ENCODE measurements at places on chromosomes 12 and 14.

DNA sequence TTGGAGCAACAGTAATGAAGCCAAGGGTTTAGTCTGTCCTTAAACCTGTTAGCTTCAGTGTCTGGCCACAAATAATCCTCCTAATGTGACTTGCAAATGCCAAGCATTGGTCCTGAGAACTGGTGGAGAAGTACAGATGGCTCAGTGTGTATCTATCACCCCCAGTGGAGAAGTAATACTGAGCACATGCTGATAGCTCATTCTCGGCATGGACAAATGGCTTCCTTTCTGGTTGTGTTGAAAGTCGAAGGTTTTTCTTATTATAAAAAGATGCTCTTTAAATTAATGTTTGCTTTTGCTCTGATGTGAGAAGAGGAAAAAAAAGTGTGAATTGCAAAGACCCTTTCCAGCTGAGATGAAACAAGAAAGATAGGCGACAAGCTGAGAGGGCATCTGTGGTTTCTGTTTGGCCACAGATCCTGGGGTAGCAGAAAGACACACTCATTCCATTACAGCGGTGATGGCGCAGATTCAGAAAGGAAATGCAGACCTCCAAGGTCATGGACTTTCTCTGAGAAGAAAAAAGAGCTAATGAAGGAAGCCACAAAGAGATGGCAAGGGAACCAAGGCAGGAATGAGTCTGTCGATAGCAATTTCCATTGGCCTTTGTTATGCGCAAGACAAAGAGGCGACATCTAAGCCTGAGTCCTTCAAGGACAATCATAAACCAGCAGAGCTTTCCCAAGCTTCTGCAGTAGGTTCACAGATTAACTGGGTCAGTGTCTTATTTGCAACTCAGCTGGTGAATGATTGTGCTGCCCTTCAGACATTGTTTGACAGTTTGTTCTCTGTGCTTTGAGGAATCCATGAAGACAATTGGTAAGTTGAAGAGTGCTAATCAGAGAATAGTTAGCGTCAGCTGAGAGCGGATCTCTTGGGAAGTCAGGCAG lies 155.5 kb upstream of the RGS6 start:
- no peak for DNase-seq

DNA sequence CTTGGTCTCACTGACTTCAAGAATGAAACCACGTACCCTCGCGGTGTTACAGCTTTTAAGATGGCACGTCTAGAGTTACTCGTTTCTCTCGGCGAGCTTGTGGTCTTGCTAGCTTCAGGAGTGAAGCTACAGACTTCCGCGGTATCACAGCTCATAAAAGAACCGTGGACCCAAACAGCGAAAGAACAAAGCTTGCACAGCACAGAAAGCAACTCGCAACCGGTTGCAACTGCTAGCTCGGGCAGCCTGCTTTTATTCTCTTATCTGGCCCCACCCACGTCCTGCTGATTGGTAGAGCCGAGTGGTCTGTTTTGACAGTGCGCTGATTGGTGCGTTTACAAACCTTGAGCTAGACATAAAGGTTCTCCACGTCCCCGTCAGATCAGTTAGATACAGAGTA lies 4.2 kb upstream of the CLEC4C start:
- no peak for DNase-seq

DNA sequence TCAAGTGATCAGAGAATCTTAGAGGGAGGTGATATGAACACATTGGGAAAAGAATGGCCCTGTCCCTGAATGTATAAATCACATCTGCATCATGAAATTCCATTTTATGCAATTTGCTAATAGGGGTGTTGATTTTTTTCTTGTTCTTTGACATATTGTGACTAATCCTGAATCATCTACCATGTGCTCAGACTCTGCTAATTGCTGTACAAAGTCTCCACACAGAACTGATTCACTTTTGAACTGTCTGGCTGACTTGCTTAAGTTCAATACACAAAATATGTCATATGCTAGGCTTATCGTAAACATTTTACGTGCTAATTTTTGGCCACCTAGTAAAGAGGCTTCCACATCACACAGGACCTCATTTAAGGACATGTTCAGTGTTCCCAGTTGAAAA lies 2.6 kb downstream of the TMEM132D start:
- no peak for DNase-seq

DNA sequence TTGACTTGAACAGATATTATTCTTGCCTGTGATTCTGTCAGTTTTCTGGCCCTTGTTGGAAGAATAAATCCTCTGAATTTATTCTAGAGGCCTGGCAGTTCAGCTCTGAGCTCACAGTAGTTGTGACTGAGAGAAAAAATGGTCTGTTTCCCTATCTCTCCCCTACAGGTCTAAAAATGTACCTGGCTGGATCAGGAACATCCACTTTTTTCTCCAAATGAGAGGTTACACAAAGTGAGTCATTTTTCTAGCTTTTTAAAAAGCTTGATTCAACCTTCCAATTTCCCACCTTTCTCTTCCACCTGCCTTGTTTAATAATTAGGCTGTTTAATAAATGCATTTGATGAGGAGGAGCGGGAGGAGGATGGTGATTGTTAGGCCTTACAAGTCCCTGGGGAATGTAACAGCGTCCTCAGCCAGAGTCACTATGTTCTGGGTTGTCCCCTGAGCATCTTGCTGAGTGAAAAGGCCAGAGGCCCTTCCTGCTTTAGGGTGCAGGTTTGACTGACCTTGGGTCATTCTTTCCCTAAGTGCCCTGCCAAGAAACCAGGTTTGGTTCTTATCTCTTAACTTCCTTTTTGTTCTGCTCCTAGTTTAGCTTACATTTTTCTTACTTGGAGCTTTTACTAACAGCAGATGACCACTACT lies 91.7 kb upstream of the FUT8 start:
- no peak for DNase-seq

- DNase-seq = no peak
These were observed 36.5 kb upstream of the SSTR1 start for GRCh38 chr14:38171197-38171596.

DNA sequence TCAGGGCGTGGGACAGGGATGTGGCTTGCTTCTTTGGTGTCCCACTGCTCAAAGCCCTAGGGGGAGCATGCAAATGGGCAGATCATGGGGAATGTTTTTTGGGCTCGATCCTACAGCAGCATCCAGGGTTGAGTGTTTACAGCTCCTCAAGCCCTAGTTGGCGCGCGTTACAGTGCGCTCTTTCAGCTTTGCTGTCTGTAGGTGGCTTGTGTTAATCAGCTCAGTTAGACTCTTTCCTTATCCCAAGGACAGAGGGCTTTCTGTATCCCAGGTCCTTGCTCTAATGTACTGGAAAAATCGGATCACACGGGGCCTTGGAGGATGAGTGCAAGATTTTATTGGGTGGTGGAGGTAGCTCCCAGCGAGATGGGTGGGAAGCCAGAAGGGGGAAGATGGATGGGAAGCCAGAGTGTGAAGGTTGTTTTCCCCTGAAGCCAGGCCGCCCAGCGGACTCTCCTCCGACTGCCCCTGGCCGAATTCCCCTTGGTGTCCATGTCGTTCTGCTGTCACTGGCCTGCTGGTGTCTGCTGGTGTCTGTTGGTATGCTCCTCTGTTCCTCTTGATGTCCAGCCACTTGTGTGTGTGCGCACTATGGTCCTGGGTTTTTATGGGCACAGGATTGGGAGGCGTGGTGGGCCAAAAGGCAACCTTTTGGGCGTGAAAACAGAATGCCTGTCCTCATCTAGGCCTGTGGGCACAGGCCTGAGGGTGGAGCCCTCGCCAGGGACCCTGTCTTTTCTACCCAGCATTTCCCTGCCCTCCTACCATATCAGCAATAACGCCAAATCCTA lies 10.7 kb upstream of the TXNRD1 start:
- DNase-seq = no peak

DNA sequence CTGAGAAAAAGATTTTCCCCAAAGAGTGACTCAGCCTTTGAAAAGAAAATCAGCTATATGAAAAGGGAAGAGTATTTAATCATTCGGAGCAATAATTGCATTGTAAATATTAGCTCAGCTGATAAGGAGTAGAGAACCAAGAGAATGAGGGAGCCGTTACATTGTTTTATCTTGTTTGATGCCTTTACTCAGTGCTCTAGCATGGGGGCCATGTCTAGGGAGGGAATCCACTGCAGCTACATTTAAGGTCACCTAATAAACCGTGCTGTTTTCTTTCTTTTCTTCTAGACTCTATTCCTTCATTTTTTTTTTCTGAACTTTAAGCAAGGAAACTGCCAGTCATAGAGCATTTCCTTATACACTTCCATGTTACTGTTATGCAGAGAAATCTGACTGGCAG lies 447.0 kb downstream of the DIO2 start:
- DNase-seq = no peak

GRCh38 chr12:71752891-71753290 lies 1.8 kb upstream of the RAB21 start:
- DNase-seq = no peak

DNA sequence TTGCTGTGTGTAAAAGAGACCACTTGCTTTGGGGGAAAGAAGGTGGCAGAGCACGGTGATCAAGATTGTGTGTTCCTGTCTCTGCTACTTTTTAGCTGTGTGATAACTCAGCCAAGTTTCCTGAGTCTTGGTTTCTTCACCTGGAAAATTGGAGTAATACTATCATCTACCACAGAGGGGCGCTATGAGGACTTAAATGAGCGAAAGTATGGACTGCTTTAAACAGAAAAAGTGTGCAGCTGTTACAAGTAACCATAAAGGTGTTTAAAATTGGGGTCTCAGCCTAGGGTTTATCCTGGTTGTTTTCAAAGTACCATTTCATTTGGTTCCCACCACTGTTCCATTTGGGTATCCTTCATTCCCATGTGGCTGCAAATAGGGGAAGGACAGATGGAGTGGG lies 65.9 kb upstream of the WSCD2 start:
- DNase-seq = no peak

- DNase-seq = no peak
These were observed 247.3 kb downstream of the LRIG3 start for GRCh38 chr12:58673021-58673420.

GRCh38 chr14:102187044-102187443 lies 47.3 kb downstream of the WDR20 start:
- DNase-seq = no peak

- DNase-seq = no peak
These were observed 32.5 kb downstream of the PPFIA2 start for GRCh38 chr12:81726634-81727033.

DNA sequence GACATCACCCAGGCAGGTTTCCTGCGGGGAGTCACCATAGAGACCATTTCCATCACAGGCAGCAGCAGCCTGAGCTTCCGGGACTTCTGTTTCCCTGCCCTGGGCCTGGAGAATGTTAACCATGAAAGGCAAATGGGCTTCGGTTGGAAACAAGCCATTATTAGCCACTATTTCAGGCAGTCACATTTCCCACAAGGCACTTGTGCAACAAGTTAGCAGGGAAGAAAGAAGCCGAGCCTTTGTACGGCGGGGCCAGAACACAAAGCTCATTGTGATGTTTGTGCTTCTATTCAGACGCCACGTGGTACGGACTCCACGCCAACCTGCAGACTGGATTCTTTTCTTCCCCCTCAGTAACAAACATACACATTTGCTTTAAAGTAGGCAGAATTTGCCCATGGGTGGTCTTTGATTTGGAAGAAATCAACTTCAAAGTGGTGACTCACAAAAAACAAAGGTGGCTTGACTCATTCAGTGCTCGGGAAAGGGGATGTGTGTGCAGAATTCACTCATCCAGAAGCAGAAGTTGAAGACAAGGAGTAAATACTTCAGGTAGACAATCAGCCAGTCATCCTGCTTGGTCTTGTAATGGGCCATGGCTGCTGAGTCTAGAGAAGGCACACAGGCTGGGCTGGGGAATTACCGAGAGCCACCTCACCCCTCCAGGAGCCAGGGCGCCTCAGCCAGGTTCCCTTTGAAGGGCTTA lies 154.2 kb upstream of the PRMT8 start:
- no peak for DNase-seq

- no peak for DNase-seq
These were observed 58.0 kb upstream of the CDKN3 start for GRCh38 chr14:54338696-54339317.

GRCh38 chr12:41108032-41108431 lies 80.1 kb upstream of the PDZRN4 start:
- no peak for DNase-seq

- no peak for DNase-seq
These were observed 680.3 kb downstream of the MED13L start for GRCh38 chr12:115597157-115597712.

DNA sequence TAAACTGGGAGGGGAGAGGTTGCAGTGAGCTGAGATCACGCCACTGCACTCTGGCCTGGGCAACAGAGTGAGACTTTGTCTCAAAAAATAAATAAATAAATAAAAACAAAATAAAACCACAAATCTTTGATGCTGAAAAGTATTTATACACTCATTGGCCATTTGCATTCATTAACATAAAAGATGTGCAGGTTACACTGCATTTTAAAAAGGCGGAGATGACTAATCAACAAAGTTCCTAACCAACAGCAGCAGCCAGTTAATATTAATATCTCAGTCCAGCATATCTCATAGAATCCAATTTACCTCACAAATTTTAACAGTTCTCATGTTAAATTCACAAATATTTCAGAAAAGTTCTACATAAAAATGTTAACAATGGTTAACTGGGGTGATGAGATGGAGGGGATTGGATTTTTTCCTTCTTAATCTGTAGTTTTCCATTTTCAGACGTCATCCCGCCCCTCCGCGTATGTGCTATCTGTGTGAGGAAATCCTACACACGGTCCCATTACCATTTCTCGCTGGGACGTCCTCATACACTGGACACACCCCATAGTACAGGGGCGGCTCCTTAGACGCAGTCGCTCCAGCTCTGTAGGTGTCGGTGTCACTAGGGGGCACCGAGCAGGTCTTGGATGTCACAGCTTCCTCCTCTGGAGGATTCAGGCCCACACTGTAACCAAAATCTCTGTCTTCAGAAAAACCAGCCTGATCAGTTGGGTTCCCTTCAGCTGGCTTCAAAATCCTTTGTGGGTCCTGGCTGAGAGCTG lies 7.3 kb downstream of the ANKLE2 start:
- DNase-seq = no peak

DNA sequence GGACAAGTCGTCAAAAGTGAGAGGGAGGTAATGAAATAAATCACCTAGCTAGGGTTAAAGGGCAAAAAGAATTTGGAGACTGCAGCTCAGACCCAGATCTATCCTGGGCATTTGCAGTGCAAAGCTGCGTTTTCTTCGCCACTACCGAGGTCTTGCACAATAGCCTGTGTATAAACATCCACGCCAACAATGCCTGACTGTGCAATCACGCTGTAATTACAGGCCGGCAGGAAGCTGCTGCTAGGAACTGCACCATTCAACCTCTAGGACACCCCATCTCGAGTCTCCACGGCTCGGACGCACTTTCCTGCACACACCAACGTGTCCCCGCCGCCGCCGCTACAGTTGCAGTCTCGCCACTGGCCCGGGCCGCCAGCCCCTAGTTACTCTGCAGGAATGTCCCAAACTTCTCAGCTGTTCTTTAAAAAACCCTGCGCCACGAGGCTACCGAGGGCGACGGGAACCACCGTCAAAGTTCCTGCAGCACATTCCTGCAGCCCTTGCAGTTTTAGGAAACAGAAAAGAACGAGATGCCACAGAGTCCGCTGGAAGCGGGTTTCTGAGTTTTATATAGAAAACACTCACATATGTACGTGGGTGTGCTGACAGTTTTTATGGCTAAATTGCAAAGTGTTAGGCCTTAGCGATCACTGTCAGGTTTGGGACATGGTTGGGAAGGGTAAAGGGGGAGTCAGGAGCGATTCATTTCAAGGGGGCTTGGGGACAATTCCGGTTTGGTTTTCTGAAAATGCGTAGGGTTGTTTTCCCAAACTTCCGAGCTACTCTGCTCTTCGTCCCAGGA lies 65.6 kb upstream of the PTGR2 start:
- DNase-seq = no peak

GRCh38 chr12:109949089-109949488 lies 47.1 kb downstream of the GIT2 start:
- DNase-seq = no peak

Measured in stimulated activated CD8-positive, alpha-beta memory T cell treated with anti-CD3 and anti-CD28 coated beads, Interleukin-15, amount 100 ng/mL, for 4 hours (primary cell).